ENCODE measurements at places on chromosomes 3 and 15.

DNA sequence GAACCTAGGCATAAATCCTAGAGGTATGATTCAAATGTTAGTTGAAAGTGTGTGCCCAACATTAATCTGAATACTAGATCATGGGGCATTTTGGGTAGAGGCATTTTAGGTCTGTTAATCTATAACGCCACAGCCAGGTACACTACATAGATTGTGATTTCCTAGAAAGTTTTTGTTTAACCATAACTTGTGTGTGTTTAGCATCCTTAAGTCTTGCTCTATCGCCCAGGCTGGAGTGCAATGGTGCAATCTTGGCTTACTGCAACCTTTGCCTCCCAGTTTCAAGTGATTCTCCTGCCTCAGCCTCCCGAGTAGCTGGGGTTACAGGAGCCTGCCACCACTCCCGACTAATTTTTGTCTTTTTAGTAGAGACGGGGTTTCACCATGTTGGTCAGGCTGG lies 59.1 kb downstream of the TRIM71 start:
- DNase-seq: no peak

DNA sequence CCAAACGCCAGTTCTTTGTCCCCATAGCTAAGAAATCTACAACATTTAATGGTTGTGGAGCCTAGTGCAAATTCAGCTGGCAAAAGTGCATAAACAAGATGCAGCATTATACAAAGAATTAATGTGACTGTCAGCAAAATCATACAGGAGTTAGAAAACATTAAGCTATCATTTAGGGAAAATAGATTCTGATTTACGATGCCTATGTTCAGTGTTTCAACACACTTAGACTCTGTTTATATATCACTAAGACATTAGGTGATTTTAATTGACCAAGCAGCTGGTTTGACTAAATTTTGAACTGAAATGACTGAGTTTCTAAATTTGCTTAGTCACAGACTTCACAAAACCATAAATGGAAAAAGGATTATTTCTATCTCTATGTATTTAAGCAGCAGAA lies 1076.8 kb downstream of the TBL1XR1 start:
- no peak for DNase-seq

GRCh38 chr3:18087988-18088387 lies 337.2 kb downstream of the SATB1 start:
- no peak for DNase-seq

DNA sequence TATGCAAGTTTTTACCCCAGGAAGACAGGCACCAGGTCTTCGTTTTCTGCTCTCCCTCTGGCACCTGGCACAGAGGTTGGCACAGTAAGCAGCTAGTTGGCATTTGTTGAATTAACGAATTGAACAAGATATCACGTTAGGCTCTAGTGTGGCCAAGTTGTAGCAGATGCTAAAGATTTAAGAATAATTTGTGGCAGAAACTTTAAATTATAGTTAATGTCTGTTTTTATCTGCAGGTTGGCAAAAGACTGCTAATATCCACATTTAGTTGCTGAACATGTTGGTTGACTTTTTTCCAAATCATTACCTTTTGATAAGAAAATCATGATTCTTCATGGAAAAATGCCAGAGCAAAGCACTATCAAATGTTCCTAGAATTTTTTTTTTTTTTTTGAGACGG lies 8.1 kb downstream of the CHRNA5 start:
- no peak for DNase-seq

DNA sequence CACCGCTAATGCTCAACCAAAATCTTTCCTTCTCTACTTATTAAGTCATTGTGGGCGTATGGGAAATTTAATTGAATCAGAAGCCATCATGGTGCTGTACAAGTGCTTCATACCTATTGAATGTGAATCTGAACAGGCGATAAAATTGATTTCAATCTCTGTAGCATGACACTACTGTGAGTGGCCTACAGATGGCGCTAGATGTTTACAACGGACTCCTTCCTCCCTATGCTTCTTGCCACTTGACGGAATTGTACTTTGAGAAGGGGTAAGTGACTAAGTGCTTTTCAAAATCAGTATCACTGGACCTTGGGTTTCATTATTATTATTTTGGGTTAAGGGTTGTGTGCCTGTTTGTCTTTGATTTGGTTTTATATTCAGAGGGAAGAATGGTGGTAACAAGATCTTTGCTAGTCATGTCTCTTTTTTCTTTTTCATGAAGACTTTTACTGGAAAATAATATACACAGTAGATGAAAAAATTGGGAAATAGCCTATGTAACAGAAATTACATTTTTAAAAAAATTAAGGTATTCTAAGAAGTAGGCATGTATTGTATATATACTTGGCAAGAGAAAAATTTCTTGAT lies 35.4 kb downstream of the ACP3 start:
- peak; percentile 73 for DNase-seq

GRCh38 chr3:34256021-34256420 lies 457.6 kb downstream of the PDCD6IP start:
- no peak for DNase-seq

Measured in B cell (primary cell).